ENCODE measurements at places on chromosomes 12 and 14.

DNA sequence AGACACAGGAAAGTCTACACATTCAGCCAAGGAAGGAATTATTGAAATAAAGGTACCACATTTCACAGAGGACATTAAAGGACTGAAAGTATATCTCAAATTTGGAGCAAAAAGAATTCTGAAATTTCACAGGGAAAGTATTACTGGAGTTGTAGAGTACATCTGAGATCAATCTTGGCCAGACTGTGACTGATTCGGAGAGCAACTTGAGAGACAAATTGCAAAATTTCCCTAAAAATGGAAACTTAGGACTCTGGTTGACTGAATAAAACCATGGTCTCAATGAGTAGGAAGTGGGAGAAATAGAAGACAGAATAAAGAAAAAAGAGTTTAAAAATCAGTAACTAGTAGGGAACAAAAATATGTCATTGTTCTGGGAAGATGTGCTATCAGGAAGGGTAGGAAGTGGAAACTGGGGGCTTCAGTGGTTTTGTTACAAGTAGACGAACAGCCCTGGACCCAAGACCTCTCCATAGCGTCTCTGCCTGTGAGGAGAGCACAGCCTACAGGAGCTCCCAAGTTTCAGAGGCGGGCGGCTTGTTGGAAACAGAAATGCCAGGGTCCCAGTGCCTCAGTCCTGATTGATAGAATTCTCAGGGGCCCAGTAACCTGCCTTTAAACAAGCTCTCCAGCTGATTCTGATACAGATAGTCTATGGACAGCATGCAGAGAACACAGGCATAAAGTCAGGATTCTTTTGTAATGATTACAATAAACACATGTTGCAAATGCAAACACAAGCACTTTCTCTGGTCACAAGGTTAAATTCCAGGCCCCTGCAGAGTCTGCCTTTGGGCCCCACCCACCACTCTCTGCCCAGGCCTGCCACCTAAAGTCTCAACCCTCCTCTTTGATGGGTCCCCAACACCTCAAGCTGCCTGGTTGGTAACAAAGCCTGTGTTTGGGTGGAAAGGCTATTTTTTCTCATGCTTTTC, 63.1 kb downstream of the BBS10 start:
- no peak for DNase-seq

GRCh38 chr12:47397664-47398281, 308.1 kb downstream of the RPAP3 start:
- no peak for DNase-seq

- no peak for DNase-seq
Observed at GRCh38 chr12:536751-537245, 77.1 kb downstream of the B4GALNT3 start.

DNA sequence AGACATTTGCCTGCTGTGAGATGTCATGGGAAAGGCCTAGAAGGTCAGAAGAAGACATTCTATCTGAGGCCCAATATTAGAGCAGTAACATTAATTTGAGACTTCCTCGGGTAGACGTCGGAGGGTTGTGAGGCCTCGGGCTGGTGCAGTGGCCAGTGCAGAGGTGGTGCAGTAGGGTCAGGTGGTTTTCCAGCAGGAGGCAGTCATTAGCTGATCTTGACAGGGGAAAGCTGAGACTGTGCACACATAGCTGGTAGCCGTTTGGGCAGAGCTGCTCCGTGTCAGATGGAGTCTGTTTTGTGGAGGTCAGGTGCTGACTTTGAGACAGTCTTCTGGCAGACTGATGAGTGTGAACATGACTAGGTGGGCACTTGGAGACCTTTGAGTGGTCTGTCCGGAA, 65.7 kb upstream of the ASPG start:
- no peak for DNase-seq

DNA sequence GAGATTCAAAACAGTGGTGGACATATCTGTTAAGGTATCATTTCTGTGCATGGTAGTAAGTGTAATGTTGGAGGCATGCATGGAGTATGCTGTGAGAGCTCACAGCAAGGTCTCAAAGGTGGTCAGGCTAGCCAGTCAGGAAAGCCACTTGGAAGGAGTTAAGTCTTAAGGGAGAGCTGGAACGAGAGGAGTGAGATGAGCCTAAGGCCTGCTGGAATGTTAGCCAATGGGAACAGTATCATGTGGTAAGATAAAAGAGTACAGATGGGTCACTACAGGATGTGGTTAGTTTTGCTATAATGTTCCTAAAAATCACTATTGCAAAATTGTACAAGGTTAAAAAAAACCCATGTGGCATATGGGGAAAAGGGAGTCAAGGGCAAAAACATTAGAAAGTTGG, 311.7 kb upstream of the E2F7 start:
- no peak for DNase-seq

DNA sequence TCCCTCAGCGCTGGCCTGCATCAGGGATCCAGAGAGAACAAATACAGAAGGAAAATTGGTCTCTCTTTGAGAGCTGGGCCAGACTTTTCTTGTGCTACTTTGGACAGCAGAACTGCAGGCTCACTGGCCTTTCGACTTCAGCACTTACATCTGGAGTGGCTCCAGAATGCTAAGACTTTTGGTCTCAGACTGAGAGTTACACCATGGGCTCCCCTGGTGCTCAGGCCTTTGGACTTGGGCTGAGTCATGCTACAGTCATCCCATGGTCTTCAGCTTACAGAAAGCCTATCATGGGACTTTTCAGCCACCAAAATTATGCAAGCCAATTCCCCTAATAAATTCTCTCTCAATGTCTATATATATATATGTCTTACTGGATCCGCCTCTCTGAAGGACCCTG, 9.0 kb upstream of the CD163 start:
- no peak for DNase-seq

DNA sequence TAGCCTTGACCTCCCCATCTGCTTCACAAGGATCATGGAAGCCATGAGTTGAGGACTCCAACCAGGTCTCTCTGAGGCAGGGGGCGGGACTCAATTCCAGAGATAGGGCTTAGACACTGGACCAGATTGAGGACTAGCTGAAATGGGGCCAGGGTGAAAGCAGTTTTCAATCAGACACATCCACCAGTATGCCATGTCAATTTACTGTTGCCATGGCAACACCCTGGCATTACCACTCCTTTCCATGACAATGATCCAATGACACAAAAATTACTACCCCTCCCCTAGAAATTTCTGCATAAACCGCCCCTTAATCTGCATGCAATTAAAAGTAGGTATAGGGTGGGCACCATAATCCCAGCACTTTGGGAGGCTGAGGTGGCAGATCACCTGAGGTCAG, 18.6 kb upstream of the DCAF5 start:
- no peak for DNase-seq

- no peak for DNase-seq
Observed at GRCh38 chr12:95918194-95918993, 24.0 kb downstream of the CCDC38 start.

DNA sequence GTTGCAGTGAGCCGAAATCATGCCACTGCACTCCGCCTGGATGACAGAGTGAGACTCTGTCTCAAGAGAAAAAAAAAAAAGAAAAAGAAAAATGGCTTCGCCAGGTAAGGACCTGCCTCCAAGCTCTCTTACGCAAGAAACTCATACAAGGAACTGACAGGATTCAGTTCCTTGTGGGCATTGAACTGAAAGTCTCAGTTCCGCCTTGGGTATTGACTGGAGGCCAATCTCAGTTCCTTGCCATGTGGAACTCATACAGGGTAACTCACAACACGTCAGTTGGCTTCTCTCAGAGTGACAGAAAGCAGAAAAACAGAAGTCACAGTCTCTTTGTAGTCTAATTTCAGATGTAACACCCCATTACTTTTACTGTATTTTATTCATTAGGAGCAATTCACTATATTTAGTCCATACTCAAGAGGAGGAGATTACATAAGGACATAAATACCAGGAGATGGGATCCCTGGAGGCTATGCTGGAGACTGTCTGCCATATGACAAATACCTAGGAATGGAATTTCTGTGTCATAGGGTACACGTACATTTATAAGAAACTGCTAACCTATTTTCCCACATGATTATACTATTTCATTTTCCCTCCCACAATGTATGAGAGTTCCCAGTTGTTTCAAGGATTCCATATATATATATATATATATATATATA, 11.4 kb upstream of the NOPCHAP1 start:
- DNase-seq, result no peak

DNA sequence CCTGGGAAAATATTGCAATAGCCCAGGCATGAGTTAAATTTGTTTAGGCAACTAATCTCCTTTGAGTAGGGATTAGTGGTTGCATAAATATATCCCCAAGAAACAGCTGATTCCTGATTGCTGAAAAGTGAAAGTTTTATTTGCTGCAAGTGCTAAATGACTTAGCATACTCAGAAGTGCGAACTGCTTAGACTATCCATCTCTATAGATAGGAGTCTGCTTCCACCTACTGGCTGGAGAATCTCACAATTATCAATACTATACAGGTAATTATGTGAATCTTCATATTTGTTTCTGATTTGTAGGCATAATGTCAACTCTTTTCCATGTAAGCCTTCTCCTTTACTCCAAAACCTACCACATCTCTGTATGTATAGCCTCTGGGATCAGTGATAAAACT, 12.0 kb upstream of the SLCO1B3 start:
- DNase-seq, result no peak

DNA sequence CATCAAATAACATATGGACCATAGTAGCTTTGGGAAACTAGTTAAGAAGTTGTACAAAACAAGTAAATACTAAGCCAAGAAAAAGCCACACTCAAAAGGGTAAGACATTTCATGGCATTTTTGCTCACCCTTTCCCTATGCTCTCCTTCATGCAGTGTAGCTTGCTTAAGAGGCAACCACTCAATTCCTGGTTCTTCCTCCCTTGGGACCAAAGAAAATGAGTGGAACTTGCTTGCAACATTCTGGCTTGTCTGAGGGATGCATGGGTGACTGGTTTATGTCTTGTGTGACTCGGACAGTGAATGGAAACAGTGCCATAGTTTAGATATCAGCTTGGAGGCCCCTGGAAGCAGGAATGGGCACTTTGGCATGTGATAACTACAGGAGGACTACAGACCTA, 252.0 kb upstream of the ARID2 start:
- DNase-seq, result no peak

DNA sequence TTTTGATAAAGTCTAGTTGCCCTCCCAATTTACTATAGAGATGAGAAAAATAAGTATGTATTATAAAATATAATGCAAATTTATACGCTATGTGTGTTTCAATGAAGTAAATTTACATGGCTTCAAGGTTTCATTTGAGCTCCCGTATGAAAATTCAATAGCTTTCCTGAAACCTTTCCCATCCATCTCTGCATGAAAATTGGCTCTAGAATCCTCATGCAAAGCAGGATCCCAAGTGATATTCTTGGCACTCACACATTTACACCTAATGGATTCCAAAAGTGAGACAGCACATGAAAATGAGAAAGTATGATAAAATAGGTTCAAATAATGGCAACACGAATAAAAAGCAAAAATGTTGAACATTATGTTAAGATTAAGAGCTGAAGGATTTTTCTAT, 1595.8 kb upstream of the SEL1L start:
- no peak for DNase-seq

DNA sequence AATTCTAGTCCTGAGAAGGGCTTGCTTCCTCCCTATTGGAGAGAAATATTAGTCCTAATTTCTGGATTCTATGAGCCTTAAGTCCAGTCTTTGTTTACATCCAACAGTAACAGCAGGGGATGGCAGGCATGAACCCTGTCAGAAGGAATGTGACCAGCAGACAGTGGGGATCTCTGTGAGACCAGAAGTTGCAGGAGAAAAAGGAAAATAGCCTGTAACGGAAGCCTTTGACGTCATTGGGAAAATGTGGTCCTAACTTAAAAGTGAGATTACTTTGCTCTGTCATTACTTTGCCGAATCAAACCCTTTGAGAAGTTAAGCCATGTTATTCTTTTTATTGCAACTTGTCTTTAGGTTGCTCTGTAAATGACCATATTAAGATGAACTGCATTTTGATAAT, 218.2 kb upstream of the PRICKLE1 start:
- DNase-seq, result no peak

DNA sequence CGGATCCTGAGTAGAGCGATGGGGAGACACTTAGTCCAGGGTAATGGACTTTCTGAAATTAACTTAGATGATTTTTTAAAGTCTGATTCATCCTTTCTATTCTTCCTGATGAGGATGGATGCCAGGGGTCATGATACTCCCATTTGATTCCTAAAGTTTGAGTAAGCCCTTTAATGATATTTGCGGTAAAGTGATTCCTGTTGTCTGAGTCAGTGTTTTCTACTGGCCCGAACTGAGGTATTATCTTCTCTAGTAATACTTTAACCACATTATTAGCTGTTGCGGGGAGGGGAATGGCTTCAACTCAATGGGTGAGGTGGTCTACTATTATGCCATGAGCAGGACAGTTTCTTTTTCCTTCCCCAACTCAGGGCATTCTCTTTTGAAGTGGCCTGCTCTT, 111.6 kb downstream of the RIN3 start:
- no peak for DNase-seq

- no peak for DNase-seq
Observed at GRCh38 chr12:13198241-13198640, 1.7 kb downstream of the EMP1 start.

DNA sequence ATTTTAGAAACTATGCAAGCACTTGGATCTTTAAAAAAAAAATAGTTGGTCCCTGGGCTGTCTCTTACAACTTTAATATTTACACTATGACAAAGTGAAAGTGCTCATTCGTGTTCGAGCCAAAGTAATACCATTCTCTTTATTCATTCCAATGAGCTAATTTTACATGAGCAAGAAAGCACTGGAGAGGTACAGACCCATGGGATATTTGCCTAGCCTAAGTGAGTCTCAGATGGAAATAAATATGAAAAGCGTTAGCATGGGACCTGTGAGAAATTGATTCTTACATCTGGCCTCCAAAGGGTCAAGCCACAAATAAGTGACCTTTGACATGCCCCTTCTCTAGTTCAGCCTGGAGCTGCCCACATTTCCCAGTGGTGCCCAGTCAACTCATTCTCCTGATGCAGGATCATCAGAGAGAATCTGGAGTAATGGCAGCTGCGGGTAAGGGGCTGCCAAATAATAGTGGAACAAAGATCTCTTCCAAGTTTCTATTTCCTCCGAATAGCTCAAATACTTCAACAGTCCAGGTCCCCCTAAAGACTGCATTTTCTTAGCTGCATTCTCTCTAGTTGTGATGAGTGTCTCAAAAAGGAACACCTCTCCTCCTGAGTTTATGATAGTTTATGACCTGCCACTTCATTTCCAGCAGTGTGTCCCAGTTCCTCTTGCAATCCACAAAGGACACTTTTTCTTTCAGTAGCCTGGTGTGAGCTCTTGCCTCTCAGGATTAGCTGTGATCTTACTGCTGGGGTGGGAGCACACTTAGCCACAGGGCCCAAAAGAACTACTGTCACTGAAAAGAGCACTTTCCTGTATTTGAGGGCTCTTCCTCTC, 208.2 kb downstream of the DAD1 start:
- no peak for DNase-seq

GRCh38 chr14:56183631-56184157, 65.5 kb downstream of the PELI2 start:
- DNase-seq, result no peak
